Stimulated activated CD8-positive, alpha-beta memory T cell treated with anti-CD3 and anti-CD28 coated beads, Interleukin-7, amount 100 ng/mL, for 24 hours (primary cell): ENCODE measurements at places on chromosomes 3 and 15.

- DNase-seq: no peak
These were observed 44.6 kb downstream of the RASGRP1 start for GRCh38 chr15:38520035-38520434.

GRCh38 chr3:58824285-58824684, 157.7 kb upstream of the FAM3D start:
- no peak for DNase-seq

- DNase-seq: no peak
These were observed 23.1 kb upstream of the MCCC1 start for GRCh38 chr3:183122257-183122932.

GRCh38 chr15:60442763-60443162, 36.2 kb downstream of the ICE2 start:
- no peak for DNase-seq

DNA sequence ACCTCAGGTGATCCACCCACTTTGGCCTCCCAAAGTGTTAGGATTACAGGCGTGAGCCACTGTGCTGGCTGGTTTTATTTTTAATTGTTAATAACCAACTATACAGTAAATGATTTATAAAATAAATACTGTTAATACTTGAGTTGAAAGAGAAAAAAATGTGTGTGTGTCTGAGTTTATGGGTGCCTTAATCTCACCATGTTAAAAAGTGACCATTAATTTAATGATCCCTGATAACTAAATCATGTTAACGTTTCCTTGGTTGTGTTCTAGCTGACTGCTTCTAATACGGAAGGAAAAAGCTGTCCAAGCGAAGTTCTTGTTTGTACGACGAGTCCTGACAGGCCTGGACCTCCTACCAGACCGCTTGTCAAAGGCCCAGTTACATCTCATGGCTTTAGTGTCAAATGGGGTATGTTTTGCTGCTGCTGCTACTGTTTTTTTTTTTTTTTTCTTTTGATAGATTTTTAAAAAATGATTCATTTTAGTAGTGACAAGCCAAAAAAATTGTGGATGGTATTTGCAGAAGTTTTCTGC, 113.5 kb downstream of the GHSR start:
- no peak for DNase-seq

DNA sequence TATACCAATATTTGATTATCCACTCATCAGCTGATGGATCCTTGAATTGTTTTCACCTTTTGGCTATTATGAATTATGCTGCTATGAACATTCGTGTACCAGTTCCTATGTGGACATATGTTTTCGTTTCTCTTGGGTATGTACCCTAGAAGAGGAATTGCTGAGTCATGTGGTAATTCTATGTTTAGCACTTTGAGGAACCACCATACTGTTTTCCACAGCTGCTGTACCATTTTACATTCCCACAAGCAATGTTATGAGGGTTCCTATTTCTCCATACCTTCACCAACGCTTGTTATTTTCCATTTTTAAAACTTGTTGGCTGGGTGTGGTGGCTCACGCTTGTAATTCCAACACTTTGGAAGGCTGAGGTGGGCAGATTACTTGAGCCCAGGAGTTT, 62.9 kb downstream of the RPLP1 start:
- DNase-seq: no peak
